ENCODE measurements at places on chromosomes 7 and 10. TPM values are rescaled to one million over a fixed set of nuclear protein-coding genes. Genes with fewer than 3 reads are reported as not detected.

The SHTN1 gene
- total RNA-seq, result 6.3 TPM

The BRAF gene
- 6.0 TPM for total RNA-seq

The KIAA1217 gene
- total RNA-seq, result 5.2 TPM

The POLL gene
- total RNA-seq, result 2.7 TPM

The ARMC3 gene
- not detected for total RNA-seq

The GIMAP8 gene
- total RNA-seq, result not detected

The GPR141 gene
- total RNA-seq, result not detected

The CCL24 gene
- total RNA-seq, result not detected

The CAMK2B gene
- not detected for total RNA-seq

The SCART1 gene
- total RNA-seq, result 0.47 TPM

The HIF1AN gene
- 6.4 TPM for total RNA-seq

The UNCX gene
- total RNA-seq, result not detected

The SMC3 gene
- total RNA-seq, result 28.9 TPM

The TUBGCP2 gene
- 54.5 TPM for total RNA-seq

The TMEM236 gene
- 0.04 TPM for total RNA-seq

The ITGA8 gene
- 9.2 TPM for total RNA-seq

The ACTL6B gene
- total RNA-seq, result not detected

The NPC1L1 gene
- total RNA-seq, result not detected

The CCM2 gene
- 78.6 TPM for total RNA-seq

The INSYN2A gene
- total RNA-seq, result 0.02 TPM

The SERPINE1 gene
- total RNA-seq, result 12.7 TPM

The CLDN15 gene
- 6.0 TPM for total RNA-seq

The FOXP2 gene
- 1.7 TPM for total RNA-seq

The OR9A2 gene
- total RNA-seq, result not detected

The STK17A gene
- total RNA-seq, result 161 TPM

The ECHS1 gene
- total RNA-seq, result 148 TPM

The CHN2 gene
- total RNA-seq, result 17.2 TPM

The LDB3 gene
- total RNA-seq, result 0.16 TPM

The SH2B2 gene
- total RNA-seq, result 1.8 TPM

Measured in H4 (cell line).